ENCODE measurements at places on chromosomes 6 and 20. TPM values are rescaled to one million over a fixed set of nuclear protein-coding genes. Genes with fewer than 3 reads are reported as not detected.

DNA sequence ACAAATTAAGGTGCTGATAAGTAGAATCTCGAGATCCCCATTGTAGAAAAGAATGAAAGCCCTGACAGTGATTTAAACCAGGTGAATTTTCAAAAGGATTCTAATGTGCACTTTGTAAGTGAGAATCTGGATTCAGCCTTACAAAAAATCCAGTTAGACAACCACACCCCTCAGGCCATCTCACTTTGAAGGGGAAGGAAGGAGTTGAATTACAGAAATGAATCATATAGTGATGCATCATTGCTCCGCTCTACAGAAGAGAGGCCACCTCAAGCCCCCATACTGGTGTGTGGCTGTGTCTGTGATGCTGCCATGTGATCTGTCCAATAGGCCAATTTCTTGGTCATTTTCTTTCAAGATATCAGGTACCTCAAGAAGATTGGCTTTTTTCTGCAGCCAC, 85.5 kb upstream of the NT5E start:
- peak; percentile 93 for ATAC-seq

The OPRL1 gene
- total RNA-seq: 0.12 TPM

The TRAPPC3L gene
- total RNA-seq: not detected

DNA sequence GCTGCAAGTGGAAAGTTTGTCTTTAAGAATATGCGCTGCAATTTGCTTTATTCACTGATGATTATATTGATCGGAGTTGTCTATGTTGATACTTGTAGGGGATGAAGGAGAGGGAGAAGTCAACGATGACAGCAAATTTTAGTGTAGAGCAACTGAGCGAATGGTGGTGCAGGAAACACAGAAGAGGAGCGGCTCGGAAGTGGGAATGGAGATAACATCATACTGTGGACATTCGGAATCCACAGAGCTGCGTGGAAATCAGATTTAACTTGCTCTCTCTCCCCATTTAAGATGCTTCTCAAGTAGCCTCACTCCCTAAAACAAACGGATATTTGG, 722 bp upstream of the TMEM14B start:
- ATAC-seq: no peak

GRCh38 chr6:112443179-112444065, 96.3 kb downstream of the RFPL4B start:
- ATAC-seq: no peak

Measured in esophagus mucosa (tissue), 1 donor.